ENCODE measurements at places on chromosomes 2 and 18. TPM values are rescaled to one million over a fixed set of nuclear protein-coding genes. Genes with fewer than 3 reads are reported as not detected.

DNA sequence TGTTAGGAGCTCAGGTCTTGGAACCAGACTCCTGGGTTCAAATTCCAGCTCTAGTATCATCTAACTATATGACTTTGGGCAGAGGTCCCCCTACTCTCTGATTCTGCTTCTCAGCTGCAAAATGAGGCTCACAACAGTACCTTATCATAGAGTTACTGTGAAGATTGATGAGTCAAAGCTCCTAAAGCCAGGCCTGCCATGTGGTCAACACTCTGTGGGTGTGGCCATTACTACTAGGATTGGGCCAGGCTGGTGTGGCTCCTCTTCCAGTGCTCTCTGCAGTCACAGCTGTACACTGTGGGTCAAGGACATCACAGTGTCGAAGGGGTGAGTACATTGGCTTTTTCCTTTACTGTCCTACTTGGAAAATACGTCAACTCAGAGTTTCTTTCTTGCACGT is 22.6 kb downstream of the CAPN13 start:
- no peaks in the 10 kb centered on the region for H3K4me1 ChIP-seq
- peak; percentile 14 for DNase-seq
- no peaks in the 10 kb centered on the region for H3K27me3 ChIP-seq
- no peaks in the 10 kb centered on the region for H3K36me3 ChIP-seq
- H3K4me3 ChIP-seq, result no peak overlapping the region

DNA sequence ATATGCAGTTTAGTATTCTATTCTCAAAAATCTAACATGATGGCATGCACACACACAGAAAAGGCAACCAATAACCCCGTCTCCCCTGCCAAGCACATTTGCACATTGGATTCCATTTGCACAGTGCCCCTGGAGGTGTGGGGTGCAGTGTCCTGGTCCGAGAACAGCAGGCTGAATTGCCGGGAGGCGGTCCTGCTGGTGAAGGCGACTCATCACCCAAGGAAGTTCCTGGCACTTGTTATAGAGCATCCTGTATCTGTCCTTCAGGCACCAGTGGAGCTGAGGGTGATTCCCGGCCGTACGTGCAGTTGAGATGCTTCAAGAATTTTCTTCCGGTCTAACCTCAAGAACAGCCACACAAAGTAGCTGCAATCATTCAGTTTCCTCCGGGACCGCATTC is 73.0 kb upstream of the RAB12 start:
- H3K4me1 ChIP-seq, result no peaks in the 10 kb centered on the region
- no peaks in the 10 kb centered on the region for H3K27me3 ChIP-seq
- no peaks in the 10 kb centered on the region for H3K36me3 ChIP-seq
- H3K27ac ChIP-seq, result no peak overlapping the region
- peak; percentile 45 for DNase-seq
- H3K4me3 ChIP-seq, result no peak overlapping the region

- H3K36me3 ChIP-seq, result no peaks in the 10 kb centered on the region
- no peaks in the 10 kb centered on the region for H3K27me3 ChIP-seq
- H3K27ac ChIP-seq, result no peak overlapping the region
Observed at GRCh38 chr18:77405096-77405495, 155.4 kb downstream of the GALR1 start.

- H3K4me1 ChIP-seq, result peaks cover 5% of the 10 kb centered on the region
- H3K4me3 ChIP-seq, result 0 out of 2 replicates have a peak overlapping the region, but pooled peaks have one; percentile 10
- H3K27ac ChIP-seq, result no peak overlapping the region
- DNase-seq, result no peak
- no peaks in the 10 kb centered on the region for H3K36me3 ChIP-seq
Observed at GRCh38 chr2:235773188-235773928, 279.5 kb downstream of the AGAP1 start.

DNA sequence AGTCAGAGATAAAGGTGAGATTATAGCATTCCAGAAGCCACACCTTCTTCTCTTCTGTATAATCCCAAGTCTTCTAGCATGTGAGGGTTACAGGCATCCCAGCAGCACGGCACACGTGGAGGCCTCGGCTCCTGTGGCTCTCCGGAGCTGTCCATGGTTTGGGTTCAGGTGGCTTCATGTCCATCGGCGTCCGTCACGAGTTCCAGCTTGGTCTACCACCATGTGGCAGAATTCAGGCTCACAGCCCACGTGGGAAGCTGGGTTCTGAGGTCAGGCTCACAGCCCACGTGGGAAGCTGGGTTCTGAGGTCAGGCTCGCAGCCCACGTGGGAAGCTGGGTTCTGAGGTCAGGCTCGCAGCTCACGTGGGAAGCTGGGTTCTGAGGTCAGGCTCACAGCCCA is 378.3 kb upstream of the SALL3 start:
- H3K4me1 ChIP-seq, result no peaks in the 10 kb centered on the region
- no peak for DNase-seq
- H3K27me3 ChIP-seq, result no peaks in the 10 kb centered on the region
- H3K36me3 ChIP-seq, result no peaks in the 10 kb centered on the region
- no peak overlapping the region for H3K4me3 ChIP-seq
- H3K27ac ChIP-seq, result no peak overlapping the region

GRCh38 chr2:102159295-102159694 is 16.7 kb downstream of the IL1R1 start:
- H3K27ac ChIP-seq, result no peak overlapping the region
- no peaks in the 10 kb centered on the region for H3K4me1 ChIP-seq
- no peak overlapping the region for H3K4me3 ChIP-seq
- no peak for DNase-seq
- H3K36me3 ChIP-seq, result no peaks in the 10 kb centered on the region

- no peaks in the 10 kb centered on the region for H3K27me3 ChIP-seq
- DNase-seq, result no peak
- H3K4me3 ChIP-seq, result no peak overlapping the region
- no peak overlapping the region for H3K27ac ChIP-seq
- no peaks in the 10 kb centered on the region for H3K4me1 ChIP-seq
Observed at GRCh38 chr2:64745562-64745961, 91.8 kb upstream of the SERTAD2 start.

GRCh38 chr2:237465515-237466148 is 21.4 kb upstream of the MLPH start:
- no peaks in the 10 kb centered on the region for H3K36me3 ChIP-seq
- no peaks in the 10 kb centered on the region for H3K4me1 ChIP-seq
- H3K27ac ChIP-seq, result no peak overlapping the region
- no peak overlapping the region for H3K4me3 ChIP-seq

DNA sequence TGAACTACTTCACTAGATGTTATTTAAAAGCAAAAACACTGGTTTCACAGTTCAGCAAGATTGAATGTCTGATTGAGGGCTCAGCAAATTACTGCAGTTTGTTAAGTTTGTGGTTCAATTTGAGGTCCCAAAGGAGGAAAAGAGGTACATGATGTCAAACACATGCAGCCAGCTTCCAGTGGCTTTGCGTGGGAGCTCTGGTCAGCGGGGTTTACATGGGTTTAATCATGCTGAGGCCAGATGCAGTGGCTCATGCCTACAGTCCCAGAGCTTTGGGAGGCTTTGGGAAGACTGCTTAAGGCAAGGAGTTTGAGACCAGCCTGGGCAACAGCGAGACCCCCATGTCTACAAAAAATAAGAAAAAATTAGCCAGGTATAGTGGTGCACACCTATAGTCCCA is 111.5 kb downstream of the MAPK4 start:
- H3K4me1 ChIP-seq, result no peaks in the 10 kb centered on the region
- no peak overlapping the region for H3K4me3 ChIP-seq
- no peaks in the 10 kb centered on the region for H3K36me3 ChIP-seq
- no peaks in the 10 kb centered on the region for H3K27me3 ChIP-seq
- no peak overlapping the region for H3K27ac ChIP-seq

DNA sequence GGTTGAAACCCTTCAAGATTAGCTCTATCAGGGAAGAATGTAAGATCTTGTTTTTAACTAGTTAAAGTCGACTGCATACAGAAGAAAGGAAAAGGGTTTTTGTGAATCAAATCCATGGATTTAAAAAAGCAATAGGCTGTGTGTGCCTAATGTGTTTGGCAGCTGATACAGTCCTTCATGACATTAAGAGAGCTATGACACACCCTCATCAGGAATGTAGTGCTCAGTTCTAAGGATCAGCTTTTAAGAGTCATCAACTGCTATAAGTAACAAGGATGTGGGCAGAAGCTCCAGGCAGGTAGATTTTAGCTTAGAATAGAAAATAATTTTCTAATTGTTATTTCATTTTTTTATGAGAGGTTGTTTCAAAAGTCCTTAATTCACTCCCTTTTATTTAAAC is 52.9 kb downstream of the PPP1R1C start:
- no peak overlapping the region for H3K27ac ChIP-seq
- H3K27me3 ChIP-seq, result no peaks in the 10 kb centered on the region
- H3K36me3 ChIP-seq, result no peaks in the 10 kb centered on the region
- H3K4me3 ChIP-seq, result no peak overlapping the region

- no peak for DNase-seq
- H3K27ac ChIP-seq, result no peak overlapping the region
- no peaks in the 10 kb centered on the region for H3K4me1 ChIP-seq
- H3K36me3 ChIP-seq, result peaks cover 85% of the 10 kb centered on the region
Observed at GRCh38 chr2:86118130-86118529, 12.1 kb downstream of the PTCD3 start.

- no peaks in the 10 kb centered on the region for H3K36me3 ChIP-seq
- H3K27ac ChIP-seq, result no peak overlapping the region
- H3K4me1 ChIP-seq, result peaks cover 4% of the 10 kb centered on the region
- no peak for DNase-seq
- H3K4me3 ChIP-seq, result no peak overlapping the region
Observed at GRCh38 chr2:213080969-213081617, 70.3 kb downstream of the IKZF2 start.

DNA sequence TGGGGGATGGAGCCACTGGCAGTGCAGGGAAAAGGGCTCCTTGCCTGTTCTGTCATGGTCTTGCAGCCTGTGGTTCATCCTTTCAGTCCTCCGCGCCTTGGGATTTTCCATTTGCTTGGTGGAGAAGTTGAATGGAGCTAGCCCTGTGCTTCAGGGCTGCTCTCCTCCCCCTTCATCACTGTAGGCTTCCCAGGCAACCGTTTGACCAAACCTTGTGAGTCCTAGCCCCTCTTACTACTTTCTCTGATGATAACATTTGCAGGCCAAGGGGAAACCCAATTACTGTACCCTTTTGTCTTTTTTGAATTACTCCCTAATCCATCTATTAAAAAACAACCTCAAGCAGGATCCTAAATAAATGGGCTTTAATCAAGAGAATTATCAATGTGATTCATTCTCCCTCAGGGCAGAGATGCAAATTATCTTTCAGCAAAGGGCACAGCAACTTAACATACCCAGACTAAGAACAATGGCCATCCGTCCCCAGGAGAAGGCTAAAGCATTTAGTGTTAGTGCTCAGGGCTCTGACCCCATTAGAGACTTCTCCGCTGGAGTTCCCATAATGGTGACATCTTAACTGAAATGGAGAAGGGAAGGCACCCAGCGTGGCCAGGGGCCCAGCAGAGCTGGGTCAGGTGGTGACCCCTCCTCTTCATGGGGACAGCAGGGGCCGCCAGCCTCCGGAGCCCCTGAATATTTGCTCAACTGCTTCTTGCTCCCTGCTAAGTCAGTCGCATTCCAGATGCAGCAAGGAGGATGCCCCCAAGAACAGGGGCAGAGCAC is 40.7 kb downstream of the RHOB start:
- H3K4me1 ChIP-seq, result peaks cover 16% of the 10 kb centered on the region
- DNase-seq, result peak; percentile 7
- H3K36me3 ChIP-seq, result no peaks in the 10 kb centered on the region
- H3K27ac ChIP-seq, result no peak overlapping the region

GRCh38 chr18:48820483-48821250 is 130.1 kb downstream of the SMAD7 start:
- H3K27ac ChIP-seq, result no peak overlapping the region
- H3K4me3 ChIP-seq, result no peak overlapping the region
- no peaks in the 10 kb centered on the region for H3K36me3 ChIP-seq
- H3K27me3 ChIP-seq, result no peaks in the 10 kb centered on the region
- no peaks in the 10 kb centered on the region for H3K4me1 ChIP-seq

GRCh38 chr2:65367524-65367923 is 64.9 kb downstream of the SPRED2 start:
- H3K27me3 ChIP-seq, result no peaks in the 10 kb centered on the region
- no peak overlapping the region for H3K27ac ChIP-seq
- no peak overlapping the region for H3K4me3 ChIP-seq
- no peak for DNase-seq

- H3K4me1 ChIP-seq, result no peaks in the 10 kb centered on the region
- H3K27me3 ChIP-seq, result no peaks in the 10 kb centered on the region
- H3K27ac ChIP-seq, result no peak overlapping the region
- DNase-seq, result no peak
- no peak overlapping the region for H3K4me3 ChIP-seq
Observed at GRCh38 chr18:43158381-43158780, 42.9 kb upstream of the RIT2 start.

- no peaks in the 10 kb centered on the region for H3K4me1 ChIP-seq
- no peaks in the 10 kb centered on the region for H3K36me3 ChIP-seq
- H3K27ac ChIP-seq, result no peak overlapping the region
- no peak overlapping the region for H3K4me3 ChIP-seq
- DNase-seq, result peak; percentile 96
Observed at GRCh38 chr2:217785544-217786045, 217.2 kb downstream of the TNS1 start.

DNA sequence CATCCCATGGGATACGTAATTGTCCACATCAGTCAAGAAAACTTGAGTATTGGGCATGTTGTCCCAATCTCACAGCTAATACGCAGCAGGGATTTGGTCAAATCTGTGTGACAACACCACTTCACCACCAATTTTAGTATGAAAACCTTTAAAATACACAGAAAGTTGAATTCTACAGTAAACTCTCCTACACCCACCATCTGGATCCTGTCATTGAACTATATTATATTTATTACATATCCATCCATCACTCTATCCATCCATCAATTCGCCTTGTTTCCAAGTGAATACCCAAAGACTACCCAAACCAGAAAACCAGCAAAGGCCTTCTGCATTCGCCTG is 846 bp upstream of the FKBP7 start:
- no peak for DNase-seq
- no peaks in the 10 kb centered on the region for H3K36me3 ChIP-seq
- no peaks in the 10 kb centered on the region for H3K27me3 ChIP-seq
- H3K27ac ChIP-seq, result no peak overlapping the region
- no peaks in the 10 kb centered on the region for H3K4me1 ChIP-seq

GRCh38 chr18:11529081-11529480 is 80.3 kb upstream of the SLC35G4 start:
- H3K4me3 ChIP-seq, result no peak overlapping the region
- no peaks in the 10 kb centered on the region for H3K36me3 ChIP-seq
- DNase-seq, result no peak
- no peaks in the 10 kb centered on the region for H3K27me3 ChIP-seq
- no peaks in the 10 kb centered on the region for H3K4me1 ChIP-seq

The GAL3ST2 gene
- not detected for total RNA-seq

The VRK2 gene
- 28.0 TPM for total RNA-seq

The INPP5D gene
- total RNA-seq, result 7.1 TPM

The CHRND gene
- not detected for total RNA-seq

The TDRD15 gene
- not detected for total RNA-seq

The FEV gene
- total RNA-seq, result not detected

The NTSR2 gene
- total RNA-seq, result not detected

The CYS1 gene
- 0.13 TPM for total RNA-seq

The FHOD3 gene
- 10.5 TPM for total RNA-seq

The C2orf66 gene
- total RNA-seq, result not detected

The NEU4 gene
- total RNA-seq, result 0.82 TPM
